ENCODE measurements at places on chromosomes 5 and 9. TPM values are rescaled to one million over a fixed set of nuclear protein-coding genes. Genes with fewer than 3 reads are reported as not detected.

SV2C gene
- 0.05 TPM for total RNA-seq

FYB1 gene
- 5.8 TPM for total RNA-seq

- DNase-seq, result no peak
Observed at GRCh38 chr5:89200899-89201298, 317.9 kb upstream of the MEF2C start.

DNA sequence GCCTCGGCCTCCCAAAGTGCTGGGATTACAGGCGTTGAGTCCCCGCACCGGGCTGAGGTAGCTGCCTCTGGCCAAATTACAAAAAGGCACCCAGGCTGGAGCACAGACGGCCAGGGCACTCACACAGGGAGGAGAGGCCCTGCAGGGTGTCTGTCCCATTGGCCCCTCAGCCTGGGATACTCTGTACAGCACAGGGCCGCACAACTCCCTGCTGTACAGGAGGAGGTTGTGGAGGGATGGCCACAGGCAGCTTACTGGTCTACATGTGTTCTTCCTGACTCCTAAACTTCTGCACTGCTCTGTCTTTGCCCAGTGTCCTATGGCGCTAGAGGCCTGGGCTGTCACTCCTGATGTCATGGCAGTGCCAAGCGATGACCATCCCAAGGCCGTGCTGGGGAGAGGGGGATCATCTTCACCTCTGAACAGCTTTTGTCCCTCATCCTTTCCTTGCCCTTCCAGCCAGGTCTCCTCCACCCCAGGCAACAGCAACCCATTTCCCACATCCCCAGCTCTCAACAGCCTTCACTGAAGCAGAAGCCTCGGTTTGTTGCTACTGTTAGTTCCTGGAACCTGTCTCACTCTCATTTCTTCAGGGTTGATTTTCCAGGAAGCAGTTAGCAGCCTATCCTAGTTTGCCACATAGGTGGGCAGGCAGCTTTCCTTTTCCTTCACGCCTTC is 1.8 kb upstream of the CNOT6 start:
- DNase-seq, result no peak

GRCh38 chr5:106254784-106255183 is 1416.0 kb downstream of the EFNA5 start:
- no peak for DNase-seq

DNA sequence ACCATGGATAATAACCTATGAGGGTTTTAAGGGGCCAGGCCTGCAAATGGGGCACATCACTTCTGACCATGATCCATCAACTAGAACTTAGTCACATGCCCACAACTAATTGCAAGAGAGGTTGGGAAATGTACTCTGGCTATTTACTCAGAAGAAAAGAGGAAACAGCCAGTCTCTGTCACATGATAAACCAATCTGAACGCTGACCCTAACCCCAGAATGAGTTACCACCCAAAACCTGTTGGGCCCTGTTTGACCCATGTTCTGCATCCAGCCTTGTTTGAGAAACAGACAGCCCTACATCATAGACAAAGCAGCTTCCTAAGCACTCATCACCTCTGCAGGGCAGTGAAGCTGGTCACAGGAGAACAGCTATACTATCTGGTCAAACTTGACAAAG is 5.8 kb downstream of the MACROH2A1 start:
- no peak for DNase-seq

DNA sequence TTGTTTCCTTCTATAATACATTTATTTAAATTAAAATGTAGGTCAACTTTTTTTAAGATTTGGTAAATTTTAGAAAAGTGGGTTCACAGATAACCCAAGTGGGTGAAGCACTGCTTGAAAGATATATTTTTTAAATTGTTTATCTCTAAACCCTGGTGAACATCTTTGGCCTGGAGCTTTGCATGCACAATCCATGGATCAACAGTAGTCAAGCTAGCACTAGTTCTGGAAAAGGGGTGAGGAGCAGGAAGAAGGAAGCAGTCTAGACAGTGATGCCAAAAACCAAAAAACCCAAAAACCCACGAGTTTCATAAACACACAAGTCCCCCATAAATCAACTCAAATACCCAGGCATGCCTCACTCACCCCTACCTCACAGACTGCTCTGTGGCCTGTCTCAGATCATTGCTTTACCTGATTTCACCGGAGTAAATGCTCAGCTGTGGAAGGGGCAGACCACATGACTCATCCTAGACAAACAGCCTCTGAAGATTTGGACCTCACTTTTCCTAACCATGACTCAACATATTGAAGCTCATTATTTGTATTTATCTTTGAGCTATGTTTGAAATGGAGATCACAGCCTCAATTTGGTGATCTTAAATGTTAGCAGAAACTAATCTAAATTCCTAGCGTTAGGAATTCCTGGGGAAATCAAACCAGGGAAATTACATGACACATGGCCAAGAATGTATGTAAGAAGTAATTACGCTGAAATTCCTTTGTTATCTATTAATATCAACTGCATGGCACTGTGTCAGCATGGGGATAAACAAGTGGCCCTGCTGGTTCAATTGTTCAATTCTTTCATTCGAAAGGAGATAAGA is 149.6 kb downstream of the ZNF608 start:
- no peak for DNase-seq
